ENCODE measurements at places on chromosomes 6 and 20.

DNA sequence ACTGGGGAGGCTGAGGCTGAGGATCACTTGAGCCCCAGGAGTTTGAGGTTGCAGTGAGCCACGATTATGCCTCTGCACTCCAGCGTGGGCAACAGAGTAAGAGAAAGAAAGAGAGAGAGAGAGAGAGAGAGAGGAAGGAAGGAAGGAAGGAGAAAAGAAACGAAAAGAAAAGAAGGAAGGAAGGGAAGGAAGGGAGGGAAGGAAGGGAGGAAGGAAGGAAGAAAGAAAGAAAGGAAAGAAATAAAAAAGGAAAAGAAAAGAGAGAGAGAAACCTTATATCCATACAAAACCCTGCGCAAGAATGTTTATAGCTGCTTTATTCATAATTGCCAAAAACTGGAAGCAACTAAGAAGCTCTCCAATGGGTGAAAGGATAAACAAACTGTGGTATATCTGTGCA lies 8.1 kb upstream of the HSPA12B start:
- no peak for DNase-seq

- DNase-seq = no peak
Measured at GRCh38 chr6:137299681-137300080, 80.5 kb upstream of the IFNGR1 start.

DNA sequence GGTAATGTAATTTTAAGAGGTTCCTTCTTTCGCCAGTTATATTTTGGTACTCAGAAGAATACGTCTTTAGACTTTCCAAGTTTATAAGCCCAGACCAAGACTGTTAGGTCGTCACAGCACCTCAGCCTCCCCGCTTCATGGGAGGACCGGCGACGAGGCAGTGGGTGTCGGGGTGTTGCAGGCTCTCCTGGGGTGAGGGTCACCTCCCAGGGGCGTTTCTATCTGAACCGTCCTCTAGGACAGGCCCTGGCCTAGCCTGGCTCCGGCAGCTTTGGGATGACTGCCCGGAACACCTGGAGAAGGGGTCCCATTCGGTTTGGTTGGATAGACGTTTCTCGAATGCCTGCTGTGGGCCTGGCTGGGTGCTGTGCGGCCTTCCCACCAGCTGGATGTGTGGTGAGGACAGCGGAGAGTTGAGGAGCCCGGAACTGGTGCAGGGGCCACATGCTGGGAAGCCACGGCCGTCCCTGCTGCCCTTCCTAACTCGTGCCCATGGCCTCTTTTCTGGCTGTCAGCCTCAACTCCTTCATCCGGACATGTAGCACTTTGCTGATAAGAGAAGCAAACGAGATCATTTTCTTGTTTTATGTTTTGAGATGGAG lies 1.1 kb downstream of the OSBPL2 start:
- no peak for DNase-seq

- no peak for DNase-seq
Measured at GRCh38 chr6:75142721-75143120, 63.1 kb downstream of the COL12A1 start.

DNA sequence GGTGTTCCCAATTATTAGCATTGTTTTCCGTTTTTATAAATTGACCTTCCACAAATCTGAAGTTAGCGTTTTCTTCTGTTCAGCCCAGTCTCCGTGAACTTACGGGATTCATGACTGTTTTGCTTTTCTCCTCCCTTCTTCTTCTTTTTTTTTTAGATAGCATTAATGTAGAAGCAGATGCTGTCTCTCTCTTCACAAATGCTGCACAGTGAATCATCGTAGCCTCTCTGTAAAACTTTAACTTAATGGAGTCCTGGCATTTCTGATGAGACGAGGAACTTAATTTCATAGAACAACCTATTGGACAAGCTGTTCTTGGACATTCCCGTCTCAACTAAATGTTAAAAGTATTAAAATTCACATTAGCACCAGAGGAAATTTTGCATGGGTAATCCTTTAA lies 138.0 kb upstream of the EEF1E1 start:
- no peak for DNase-seq

DNA sequence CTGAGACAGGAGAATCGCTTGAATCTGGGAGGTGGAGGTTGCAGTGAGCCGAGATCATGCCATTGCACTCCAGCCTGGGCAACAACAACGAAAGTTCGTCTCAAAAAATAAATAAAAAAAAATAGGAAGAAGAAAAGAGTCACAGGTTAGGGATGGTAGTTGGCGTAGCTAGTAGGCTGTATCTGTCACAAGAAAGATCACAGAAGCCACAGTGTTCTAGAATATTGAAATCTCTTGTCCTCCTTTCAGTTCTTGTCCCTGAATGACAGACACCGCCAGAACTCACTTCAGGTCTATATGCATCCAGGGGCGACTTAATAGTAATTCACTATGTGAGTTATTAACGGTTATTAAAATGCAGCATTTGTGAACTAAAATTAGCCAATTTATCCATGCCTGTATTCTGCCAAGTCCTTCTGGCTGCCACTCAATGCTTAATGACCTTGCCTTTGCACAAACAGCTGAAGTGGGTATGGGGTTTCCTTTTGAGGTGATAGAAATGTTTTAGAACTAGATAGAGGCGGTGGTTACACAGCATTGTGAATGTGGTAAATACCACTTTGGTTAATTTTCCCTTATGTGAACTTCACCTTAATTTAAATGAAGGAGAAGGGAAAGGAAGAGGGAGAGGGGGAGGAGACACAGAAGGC lies 41.3 kb upstream of the ZMYND8 start:
- no peak for DNase-seq
